Panc1 (cell line): ENCODE measurements at places on chromosomes 3 and 15. TPM values are rescaled to one million over a fixed set of nuclear protein-coding genes. Genes with fewer than 3 reads are reported as not detected.

- H3K4me1 ChIP-seq: no peaks in the 10 kb centered on the region
- H3K4me3 ChIP-seq: no peak overlapping the region
- no peaks in the 10 kb centered on the region for H3K27me3 ChIP-seq
- no peaks in the 10 kb centered on the region for H3K36me3 ChIP-seq
Observed at GRCh38 chr3:15512166-15512565, 9.3 kb downstream of the COLQ start.

DNA sequence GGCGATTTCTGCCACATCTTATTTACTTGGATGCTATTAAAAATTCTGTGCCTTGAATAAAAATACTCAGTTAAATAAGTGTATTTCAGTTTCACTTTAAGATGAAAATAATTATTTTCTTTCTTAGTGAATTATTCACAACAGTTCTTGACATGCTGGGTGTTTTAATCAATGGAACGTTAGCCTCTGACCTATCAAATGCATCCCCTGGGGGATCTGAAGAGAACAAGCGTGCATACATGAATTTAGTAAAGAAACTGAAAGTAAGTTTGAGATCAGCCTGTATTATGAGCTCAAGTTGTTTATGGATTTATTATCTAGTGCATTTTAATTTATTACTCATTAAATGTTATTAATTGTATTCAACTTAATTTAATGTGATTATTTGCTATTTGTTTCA, 597 bp downstream of the P2RY12 start:
- H3K27me3 ChIP-seq: no peaks in the 10 kb centered on the region
- H3K4me3 ChIP-seq: no peak overlapping the region
- no peak overlapping the region for H3K27ac ChIP-seq
- DNase-seq: no peak
- no peaks in the 10 kb centered on the region for H3K36me3 ChIP-seq
- no peaks in the 10 kb centered on the region for H3K4me1 ChIP-seq

- H3K27ac ChIP-seq: no peak overlapping the region
- H3K4me1 ChIP-seq: no peaks in the 10 kb centered on the region
- H3K4me3 ChIP-seq: no peak overlapping the region
- no peaks in the 10 kb centered on the region for H3K27me3 ChIP-seq
Observed at GRCh38 chr3:194194757-194195085, 58.8 kb downstream of the HES1 start.

- peaks cover 43% of the 10 kb centered on the region for H3K4me1 ChIP-seq
- H3K27ac ChIP-seq: peak overlapping the region; percentile 63
- DNase-seq: no peak
Observed at GRCh38 chr3:69082805-69083204, 1.9 kb upstream of the ARL6IP5 start.

GRCh38 chr15:66698318-66698961, 3.6 kb upstream of the SMAD6 start:
- peak overlapping the region; percentile 52; the same call in 1 of the 2 replicates for H3K27ac ChIP-seq
- DNase-seq: no peak
- no peaks in the 10 kb centered on the region for H3K27me3 ChIP-seq
- peaks cover 20% of the 10 kb centered on the region for H3K4me1 ChIP-seq
- no peak overlapping the region for H3K4me3 ChIP-seq
- H3K36me3 ChIP-seq: no peaks in the 10 kb centered on the region

GRCh38 chr3:109643590-109643989, 306.2 kb upstream of the DPPA4 start:
- no peaks in the 10 kb centered on the region for H3K27me3 ChIP-seq
- no peaks in the 10 kb centered on the region for H3K36me3 ChIP-seq
- no peak overlapping the region for H3K4me3 ChIP-seq
- no peaks in the 10 kb centered on the region for H3K4me1 ChIP-seq
- no peak for DNase-seq

GRCh38 chr3:126111566-126112475, 27.9 kb upstream of the SLC41A3 start:
- H3K4me1 ChIP-seq: no peaks in the 10 kb centered on the region
- H3K4me3 ChIP-seq: no peak overlapping the region
- no peaks in the 10 kb centered on the region for H3K27me3 ChIP-seq
- no peaks in the 10 kb centered on the region for H3K36me3 ChIP-seq
- no peak for DNase-seq

DNA sequence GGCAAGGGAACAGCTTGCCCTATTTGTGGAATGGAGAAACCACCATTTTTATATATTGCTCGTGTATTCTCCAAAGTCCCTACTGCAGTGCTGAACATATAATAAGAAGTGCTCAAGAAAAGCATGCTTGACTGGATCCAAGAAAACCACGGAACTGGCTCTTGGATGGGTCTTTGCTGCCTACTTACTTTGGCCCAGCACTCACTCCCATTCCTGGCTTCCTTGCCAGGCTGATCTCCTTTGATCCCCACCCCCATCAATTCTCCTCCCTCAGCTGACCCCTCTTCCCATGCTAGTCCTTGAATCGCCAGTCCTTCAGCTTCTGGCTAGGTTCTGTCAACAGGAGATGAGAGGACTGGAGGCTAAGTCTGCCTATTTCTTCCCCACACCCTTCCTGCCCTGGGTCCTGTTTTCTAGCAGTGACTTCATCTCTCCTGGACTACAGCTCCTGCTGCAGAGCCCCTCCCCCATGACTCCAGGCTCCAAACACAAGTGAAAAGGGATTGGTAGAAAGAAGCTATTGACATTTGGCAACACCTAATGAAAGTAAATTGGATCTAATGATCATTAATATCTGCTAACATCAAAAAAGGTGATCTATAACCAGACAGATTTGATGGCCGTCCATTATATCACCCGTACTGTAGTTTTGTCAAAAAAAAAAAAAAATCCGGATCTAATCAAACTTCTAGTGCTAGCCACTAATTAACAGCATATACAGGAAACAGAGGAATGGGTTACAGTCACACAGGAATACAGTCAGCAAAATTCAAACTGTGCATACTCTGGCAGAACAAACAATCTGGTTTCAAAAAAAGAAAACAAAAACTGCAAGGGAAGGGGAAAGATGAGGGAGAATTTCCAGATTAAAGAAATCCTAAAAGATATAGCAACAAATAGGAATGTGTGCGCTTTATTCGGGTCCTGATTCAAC, 7.8 kb downstream of the FAM240A start:
- no peaks in the 10 kb centered on the region for H3K36me3 ChIP-seq
- H3K4me1 ChIP-seq: no peaks in the 10 kb centered on the region
- peaks cover 17% of the 10 kb centered on the region for H3K27me3 ChIP-seq

GRCh38 chr3:153290268-153291015, 128.4 kb downstream of the RAP2B start:
- no peaks in the 10 kb centered on the region for H3K27me3 ChIP-seq
- H3K36me3 ChIP-seq: no peaks in the 10 kb centered on the region
- H3K27ac ChIP-seq: no peak overlapping the region
- no peak for DNase-seq
- no peaks in the 10 kb centered on the region for H3K4me1 ChIP-seq

DNA sequence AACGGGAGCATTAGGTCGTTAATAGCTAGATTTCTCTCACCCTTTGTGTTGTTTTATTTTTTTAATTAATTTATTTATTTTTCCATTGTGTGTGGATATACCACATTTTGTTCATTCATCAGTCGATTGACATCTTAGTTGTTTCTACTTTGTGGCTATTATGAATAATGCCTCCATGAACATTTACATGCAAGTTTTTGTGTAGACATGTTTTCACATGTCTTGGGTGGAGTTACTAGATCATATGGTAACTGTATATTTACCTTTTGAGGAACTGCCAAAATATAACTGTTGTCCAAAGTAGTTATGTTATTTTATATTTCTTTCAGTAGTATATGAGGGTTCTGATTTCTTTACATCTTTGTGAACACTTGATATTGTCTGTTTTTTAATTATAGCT, 18.8 kb downstream of the ZWILCH start:
- H3K4me3 ChIP-seq: no peak overlapping the region
- H3K36me3 ChIP-seq: peaks cover 7% of the 10 kb centered on the region; the same call in 1 of the 2 replicates
- no peaks in the 10 kb centered on the region for H3K27me3 ChIP-seq
- no peak for DNase-seq
- H3K27ac ChIP-seq: no peak overlapping the region

Gene STRA6
- 1.1 TPM for total RNA-seq

Gene PSTPIP1
- 0.46 TPM for total RNA-seq

Gene GREM1
- 0.41 TPM for total RNA-seq
